ENCODE measurements at places on chromosomes 7 and 10.

GRCh38 chr10:29600067-29600466, 34.7 kb downstream of the SVIL start:
- DNase-seq: no peak

GRCh38 chr7:140594131-140594691, 46.4 kb downstream of the DENND2A start:
- DNase-seq: no peak

DNA sequence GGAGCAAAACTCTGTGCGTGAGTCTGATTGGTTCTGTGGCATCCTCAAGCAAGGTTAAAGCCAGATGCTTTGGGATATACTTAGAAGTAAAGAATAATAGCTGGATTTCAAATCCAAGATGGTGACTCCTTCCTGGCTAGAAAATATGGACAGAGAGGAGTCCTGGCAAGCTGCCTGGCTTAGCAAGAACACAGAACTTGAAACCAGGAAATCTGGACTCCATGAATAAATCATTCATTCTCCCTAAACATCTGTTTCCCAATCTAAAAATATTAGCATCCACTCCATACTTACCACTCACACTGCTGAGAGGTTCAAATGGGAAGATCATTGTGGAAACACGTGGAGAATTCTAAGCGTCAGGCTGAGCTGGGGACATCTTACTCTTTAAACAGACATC, 1074.1 kb upstream of the AUTS2 start:
- DNase-seq: no peak

DNA sequence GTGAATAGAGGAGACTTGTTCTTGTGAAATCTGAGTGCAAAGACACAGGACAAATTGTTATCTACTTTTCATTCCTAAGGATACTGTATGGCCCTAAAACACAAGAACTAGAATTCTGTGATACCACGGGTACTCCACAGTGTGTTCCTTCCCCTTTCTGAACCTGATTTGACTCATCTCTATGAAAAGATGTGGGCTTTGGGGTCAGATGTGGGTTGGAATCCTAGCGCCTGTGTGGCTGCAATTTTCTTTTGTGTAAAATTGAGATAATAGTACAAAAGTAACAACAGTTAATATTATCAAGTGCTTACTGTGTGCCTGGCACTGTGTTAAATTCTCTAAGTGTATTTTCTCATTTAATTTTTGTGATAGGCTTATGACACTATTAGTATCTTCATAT, 8.1 kb downstream of the SRGN start:
- no peak for DNase-seq

- DNase-seq: peak; percentile 84
These were observed 256.4 kb downstream of the CAMK1D start for GRCh38 chr10:12605580-12606405.
